ENCODE measurements at places on chromosomes 12 and 14.
A peak's percentile ranks its signal among the peaks of the same experiment; 100 is the strongest.

DNA sequence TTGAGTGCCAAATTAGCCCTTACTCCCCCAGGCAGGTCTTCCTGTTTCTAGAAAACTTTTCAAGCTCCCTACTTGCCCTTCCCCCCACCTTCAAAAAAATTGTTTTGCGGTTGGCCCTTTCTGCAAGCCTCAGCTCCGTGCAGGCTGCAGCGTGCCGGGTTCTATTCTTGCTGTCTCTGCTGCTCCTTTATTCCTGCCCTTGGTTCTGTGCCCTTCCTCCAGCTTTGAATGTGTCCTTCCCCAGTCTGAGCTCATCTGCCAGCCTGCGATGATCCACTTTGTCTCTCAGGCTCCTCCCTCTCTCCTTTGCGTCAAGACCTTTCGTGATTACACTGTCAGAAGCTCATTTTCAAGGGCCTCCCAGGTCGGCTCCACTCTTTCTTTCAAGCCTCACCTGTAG is 98.6 kb downstream of the IRF2BPL start:
- no peak for DNase-seq

DNA sequence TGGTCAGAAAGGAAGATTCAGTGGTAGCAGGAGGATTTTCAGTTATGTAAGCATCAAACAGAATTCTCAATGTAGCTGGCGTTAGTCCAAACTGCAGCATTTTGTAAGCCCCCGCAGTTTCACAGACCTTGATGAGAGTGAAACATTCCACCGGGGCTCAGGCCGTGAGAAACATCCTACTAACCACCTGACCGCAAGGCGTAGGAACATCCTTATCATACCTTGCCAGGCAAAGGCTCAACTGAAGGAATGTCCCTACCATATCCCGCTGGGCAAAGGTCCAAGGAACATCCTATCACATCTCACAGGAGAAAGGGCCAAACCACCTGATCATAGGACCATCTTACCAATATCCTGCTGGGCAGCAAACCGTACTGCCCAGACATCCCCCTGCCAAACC is 624.8 kb upstream of the TMEM132C start:
- no peak for DNase-seq

DNA sequence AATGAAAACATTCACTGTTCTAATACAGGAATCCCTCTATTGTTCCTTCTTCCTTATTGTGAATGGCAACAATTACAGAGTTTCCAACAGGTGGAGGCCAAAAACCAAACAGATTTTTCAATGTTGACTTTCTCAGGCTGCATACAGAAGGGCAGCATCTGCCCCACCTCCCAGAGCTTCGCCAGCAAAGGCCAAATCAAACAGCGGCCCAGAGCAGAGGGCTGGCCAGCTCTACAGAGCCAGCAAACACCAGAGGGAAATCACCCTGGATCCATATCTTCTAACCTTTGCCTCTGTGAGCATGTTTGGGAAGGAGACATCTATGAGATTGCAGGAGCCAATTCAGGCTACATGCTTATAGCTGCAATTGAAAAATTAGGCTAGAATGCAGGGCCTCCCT is 4.4 kb upstream of the CRACR2A start:
- DNase-seq: no peak

DNA sequence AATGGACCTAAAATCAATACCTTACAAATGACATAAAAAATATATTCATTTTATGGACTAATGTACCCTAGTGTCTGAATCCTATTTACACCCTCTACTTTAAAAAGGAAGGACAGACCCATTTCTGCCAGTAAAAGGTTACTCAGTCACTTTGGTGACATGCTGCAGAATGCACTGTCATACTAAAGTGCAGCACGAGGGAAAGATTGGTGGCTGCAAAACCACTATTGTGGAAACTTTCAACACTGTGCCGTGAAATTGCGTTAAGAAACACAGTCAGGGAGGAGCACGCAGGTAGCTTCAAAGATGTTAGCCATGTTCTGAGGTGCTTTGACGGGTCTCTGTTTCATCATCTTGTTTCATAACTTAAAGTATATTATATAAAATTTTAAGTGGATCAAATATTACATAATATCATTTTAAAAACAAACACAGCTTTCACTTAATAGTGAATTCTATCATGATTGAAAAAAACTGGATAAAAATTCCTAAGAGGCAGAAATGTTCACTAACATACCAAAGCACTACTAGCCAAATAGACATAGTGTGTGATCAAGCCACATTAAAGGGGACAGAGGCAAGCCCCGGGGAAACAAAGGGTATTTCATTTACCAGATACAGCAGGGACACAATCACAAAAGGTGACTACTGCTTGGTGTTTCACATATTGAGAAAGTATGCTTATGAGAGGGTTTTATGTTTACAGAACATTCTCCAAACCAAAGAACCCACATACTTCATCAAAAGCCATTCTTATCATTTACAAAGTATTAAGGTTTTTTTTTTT is 330.8 kb upstream of the SOX5 start:
- no peak for DNase-seq

DNA sequence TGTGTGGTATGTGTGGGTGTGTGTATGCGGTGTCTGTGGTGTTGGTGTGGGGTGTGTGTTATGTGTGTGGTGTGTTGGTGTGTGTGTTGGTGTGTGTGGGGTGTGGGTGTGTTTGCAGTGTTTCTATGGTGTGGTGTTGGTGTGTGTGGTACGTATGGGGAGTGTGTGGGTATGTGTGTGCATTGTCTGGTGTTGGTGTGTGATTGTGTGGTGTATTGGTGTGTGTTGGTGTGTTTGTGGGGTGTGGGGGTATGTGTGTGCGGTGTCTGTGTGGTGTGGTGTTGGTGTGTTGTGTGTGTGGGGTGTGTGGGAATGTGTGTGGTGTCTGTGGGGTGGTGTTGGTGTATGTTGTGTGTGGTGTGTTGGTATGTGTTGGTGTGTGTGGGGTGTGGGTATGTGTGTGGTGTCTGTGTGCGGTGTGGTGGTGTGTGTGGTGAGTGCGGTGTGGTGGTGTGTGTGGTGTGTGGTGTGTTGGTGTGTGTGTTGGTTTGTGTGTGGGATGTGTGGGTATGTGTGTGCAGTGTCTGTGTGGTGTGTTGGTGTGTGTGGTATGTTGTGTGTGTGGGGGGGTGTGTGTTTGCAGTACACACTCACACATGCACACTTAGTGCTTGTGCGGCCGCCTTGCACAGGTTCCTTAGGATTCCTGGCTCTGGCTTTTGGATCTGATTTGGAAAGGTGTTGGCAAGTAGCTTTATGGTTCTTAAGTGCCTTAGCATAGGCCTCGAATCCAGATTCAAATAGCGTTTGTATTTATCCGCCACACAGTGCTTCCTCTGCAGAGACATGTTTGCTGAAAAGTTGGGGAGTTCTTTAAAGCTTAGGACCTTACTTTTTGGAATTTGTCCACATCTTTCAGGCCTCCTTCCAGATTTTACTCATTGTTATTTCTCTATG is 16.4 kb downstream of the MLXIP start:
- DNase-seq: no peak

GRCh38 chr14:35963209-35963608 is 137.1 kb downstream of the BRMS1L start:
- peak; percentile 31 for DNase-seq

- DNase-seq: no peak
Observed at GRCh38 chr14:104169699-104170479, 31.5 kb downstream of the KIF26A start.

DNA sequence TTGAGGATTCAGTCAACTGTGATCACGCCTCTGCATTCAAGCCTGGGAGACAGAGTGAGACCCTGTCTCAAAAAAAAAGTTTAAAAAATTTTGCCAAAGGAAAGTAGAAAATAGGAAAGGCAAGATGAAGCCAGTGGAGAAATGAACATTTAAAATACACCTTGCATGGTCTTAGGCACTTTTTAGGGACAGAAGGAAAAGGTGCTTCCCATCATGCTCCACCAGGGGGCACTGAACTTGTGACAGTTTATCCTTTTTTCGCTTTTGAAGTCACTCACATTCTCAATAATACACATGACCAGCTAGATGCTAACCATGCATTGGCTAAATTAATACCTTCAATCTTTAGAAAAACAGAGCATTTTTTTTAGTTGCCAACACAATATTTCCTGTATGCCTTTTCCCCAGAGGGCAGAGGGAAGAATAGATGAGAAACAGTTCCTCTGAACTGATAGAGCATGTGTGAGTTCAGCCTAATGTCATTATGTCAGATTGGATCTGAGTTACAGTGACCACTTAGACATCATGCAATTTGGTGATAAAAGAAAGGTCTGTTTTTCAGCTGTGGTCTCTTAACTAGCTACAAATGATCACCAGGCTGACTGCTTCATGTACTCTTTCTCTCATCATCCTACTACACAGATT is 221.8 kb upstream of the SSTR1 start:
- DNase-seq: peak; percentile 52

- no peak for DNase-seq
Observed at GRCh38 chr14:104404922-104405321, 174.6 kb upstream of the C14orf180 start.

- DNase-seq: no peak
Observed at GRCh38 chr12:14828892-14829291, 14.4 kb downstream of the ART4 start.

GRCh38 chr12:122871851-122872780 is 23.8 kb downstream of the VPS37B start:
- DNase-seq: peak; percentile 93

- DNase-seq: no peak
Observed at GRCh38 chr12:47272412-47273190, 192.8 kb upstream of the AMIGO2 start.

- DNase-seq: no peak
Observed at GRCh38 chr12:26855337-26855736, 22.3 kb upstream of the ITPR2 start.

- DNase-seq: no peak
Observed at GRCh38 chr14:60242429-60242828, 6.6 kb upstream of the PPM1A start.

GRCh38 chr14:59816941-59817340 is 53.6 kb downstream of the RTN1 start:
- DNase-seq: no peak

GRCh38 chr12:57242691-57243454 is 8.1 kb downstream of the STAC3 start:
- DNase-seq: peak; percentile 57

GRCh38 chr12:118432812-118433545 is 56.6 kb downstream of the SUDS3 start:
- no peak for DNase-seq

GRCh38 chr14:72932893-72933292 is 6.6 kb downstream of the DCAF4 start:
- no peak for DNase-seq

GRCh38 chr14:76352639-76353281 is 23.2 kb upstream of the ESRRB start:
- DNase-seq: peak; percentile 41

DNA sequence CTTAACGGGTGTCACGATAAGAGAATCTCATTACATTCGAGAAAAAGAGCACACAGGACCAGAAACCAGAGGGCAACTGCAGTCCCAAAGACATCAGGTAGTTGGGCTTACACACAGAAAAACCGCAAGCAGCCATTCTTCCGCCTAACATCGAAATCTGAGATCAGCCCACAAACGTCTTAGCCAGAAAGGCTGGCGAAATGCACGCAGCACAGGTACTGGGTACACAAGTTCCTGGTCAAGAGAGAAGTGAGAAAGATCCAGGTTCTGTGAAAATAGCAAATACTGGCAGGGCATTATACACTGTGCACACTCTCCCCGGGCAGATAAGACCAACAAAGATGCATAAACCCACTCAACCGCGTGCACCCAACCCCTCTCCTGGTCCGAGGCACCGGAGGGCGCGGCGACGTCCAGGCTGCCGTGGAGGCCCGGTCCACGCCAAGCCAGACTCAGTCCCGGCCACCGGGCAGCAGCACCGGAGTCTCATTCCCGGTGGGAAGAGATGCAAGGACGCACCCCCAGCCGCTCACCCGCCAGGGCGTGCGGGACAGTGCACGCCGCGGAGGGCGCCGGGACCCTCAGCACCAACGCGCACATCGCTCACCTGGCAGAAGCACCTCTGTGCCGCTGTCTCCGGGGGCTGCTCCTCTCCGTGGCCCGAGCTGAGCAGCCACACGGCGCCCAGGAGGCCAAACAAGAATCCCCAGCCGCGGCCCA is 437 bp downstream of the ERO1A start:
- DNase-seq: peak; percentile 70

GRCh38 chr14:74841230-74842207 is 34.4 kb downstream of the PROX2 start:
- no peak for DNase-seq

DNA sequence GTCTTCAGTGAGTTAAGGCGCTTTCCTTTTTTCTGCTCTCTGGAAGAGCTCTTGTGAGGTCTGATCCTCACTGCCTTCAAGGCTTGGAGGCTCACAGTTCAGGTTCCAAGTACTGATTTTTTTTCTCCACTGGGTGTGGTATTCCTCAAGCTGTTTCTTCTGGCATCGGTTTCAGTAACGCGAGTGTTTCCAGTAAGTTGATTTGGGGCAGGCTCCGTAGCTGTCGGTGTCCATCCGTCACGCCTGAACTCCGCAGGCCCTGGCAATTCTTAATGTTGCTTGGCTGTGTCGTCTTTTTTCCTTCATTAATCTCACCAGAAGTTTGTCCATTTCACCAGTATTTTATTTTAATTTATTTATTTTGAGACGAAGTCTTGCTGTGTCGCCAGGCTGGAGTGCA is 30.6 kb downstream of the LRCOL1 start:
- no peak for DNase-seq

DNA sequence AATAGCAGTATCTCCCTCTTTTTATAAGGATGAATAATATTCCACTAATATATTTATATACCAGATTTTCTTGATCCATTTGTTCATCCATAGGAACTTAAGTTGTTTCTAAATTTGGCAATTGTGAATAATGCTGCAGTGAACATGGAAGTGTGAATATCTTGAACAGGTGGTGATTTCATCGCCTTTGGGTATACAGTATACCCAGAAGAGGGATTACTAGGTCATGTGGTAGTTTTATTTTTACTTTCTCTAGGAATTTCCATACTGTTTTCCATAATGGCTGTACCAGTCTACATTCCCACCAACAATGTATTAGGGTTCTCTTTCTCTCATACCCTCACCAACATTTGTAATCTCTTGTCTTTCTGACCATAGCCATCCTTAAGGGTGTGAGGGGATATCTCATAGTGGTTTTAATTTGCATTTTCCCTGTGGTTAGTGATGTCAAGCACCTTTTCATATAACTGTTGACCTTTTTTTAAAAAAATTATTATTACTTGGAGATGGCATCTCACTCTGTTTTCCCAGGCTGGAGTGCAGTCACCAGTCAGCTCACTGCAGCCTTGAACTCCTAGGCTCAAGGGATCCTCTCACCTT is 20.5 kb downstream of the PPHLN1 start:
- no peak for DNase-seq

GRCh38 chr12:42761086-42761485 is 171.5 kb upstream of the PRICKLE1 start:
- DNase-seq: peak; percentile 17

All from kidney tubule cell (primary cell).